ENCODE measurements at places on chromosomes 1 and 21. TPM values are rescaled to one million over a fixed set of nuclear protein-coding genes. Genes with fewer than 3 reads are reported as not detected.
A peak's percentile ranks its signal among the peaks of the same experiment; 100 is the strongest.

DNA sequence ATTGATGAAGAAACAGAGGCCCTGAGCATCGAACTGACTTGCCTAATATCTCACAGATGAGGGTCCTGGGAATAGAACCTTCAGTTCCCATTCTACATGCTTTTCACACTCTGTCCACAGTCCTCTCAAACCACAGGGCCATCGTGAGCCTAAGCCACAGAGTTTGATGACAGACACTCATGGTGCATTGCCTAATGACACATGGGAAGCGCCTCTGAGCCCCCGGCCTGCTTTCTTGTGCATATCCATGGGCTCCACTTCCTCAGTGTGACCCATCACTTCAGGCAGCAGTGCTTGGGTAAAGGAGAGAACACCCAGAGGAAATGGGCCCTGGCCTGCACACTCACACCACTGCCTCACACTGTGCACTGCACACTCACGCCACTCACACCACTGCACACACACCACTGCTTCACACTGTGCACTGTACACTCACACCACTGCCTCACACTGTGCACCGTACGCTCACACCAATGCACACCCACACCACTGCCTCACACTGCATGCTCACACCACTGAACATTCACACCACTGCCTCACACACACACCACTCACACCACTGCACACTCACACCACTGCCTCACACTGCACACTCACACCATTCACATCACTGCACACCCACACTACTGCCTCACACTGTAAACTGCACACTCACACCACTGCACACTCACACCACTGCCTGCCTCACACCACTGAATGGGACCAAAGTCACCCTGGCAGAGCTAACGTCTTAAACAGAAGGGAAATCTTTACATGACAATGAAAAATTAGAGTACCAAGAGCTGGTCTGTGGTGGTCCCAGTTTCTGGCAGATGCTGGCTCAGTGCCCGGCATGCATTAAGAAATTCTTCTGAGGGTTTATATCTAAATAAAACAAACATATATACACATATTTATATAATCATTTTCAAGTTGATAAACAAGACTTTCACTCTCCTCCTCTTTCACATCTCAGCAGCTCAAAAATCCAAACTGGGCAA, 53.0 kb downstream of the KANK4 start:
- DNase-seq: no peak

DNA sequence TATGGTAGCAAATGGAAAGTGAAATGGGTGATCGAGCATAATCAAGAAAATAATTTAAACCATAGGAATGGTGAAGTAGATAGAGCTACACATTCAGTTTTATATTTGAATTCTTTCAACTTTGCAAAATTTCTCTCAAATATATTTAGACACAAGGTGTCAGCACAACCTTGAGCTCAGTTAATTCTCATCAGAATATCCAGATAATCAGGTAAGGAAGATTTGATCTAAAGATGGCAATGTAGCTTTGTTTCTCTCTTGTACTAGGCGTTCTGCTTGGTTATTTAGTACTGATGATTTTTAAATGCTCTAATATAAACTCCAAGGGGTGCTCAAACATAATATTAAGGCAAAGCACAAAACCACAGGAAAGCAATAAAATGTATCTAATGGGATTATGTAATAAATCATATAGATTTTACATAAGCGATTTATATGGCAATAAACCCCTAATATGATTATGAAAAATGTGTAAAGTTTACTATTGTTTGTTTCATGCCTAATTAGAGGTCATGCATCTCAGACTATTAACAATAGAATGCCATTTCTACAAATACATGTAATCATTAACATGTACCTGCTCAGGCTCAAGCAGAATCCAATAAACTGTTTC, 32.4 kb upstream of the SERTAD4 start:
- DNase-seq: no peak

GRCh38 chr1:6464514-6464836, 1.5 kb downstream of the TNFRSF25 start:
- DNase-seq: peak; percentile 43

GRCh38 chr1:151612501-151613281, 841 bp downstream of the SNX27 start:
- peak; percentile 52 for DNase-seq

- no peak for DNase-seq
These were observed 36.7 kb upstream of the KIRREL1 start for GRCh38 chr1:157956732-157957131.

DNA sequence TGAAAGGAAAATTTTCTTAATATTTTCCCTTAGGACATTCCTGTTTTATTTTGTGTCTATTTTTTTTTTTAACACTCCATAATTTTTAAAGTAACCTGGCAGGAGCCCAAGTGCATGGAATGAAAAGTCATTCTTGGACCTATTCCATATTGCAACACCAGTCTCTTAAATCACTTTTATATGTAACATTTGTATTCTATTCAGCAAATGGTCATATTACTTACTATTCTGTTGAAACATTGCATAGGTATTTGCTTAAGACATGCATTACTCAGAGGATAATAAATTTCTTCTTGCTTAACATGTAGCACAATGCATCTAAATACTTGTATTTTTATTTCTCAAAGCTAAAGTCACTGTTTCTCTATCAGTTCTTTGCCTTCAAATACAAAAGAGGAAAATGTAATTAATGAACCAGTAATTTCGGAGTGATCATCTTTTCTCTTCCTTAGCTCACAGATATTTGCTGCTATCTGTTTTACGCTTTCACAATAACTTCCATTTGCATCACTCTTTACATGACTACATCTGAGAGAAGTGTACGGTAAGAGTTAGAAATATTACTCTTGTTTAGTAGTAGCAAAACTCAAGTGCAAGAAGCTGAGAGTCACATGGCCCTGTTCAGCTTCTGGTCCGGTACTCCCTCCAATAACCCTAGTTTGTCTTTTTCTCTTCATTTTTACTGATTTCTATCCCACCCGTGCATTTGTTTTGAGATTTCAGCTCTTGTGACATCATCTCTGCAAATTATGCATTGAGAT, 394.8 kb downstream of the USP25 start:
- no peak for DNase-seq

DNA sequence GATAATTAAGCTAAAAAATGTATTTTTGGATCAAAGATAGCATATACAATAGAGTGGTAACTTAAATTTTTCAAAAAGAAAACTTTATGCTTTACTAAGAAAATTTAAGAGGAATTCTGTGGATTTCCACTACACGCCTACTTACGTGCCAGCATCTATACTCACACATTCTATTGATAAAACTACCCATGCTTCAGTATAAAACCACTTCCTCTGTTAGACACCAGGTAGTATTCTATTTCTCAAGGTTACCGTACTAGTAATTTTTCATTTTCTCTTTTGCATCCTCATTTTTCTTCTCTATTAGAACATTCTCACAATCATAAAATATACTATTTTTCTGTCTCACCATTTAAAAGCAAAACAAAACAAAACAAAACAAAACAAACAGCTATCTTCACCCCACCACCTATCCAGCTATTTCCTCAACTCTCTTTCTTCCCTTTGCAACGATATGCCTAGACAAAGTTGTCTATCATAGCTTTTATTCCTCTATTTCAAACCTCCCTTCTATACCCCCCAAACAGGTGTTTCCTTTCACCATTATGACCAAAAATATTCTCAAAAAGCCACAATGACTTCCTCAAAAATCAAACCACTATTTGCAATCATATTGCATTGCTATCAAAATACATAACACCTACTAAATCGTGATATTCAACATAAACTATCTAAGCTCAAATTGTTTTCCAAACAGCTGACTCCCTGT, 1652.0 kb downstream of the MRPL39 start:
- no peak for DNase-seq

DNA sequence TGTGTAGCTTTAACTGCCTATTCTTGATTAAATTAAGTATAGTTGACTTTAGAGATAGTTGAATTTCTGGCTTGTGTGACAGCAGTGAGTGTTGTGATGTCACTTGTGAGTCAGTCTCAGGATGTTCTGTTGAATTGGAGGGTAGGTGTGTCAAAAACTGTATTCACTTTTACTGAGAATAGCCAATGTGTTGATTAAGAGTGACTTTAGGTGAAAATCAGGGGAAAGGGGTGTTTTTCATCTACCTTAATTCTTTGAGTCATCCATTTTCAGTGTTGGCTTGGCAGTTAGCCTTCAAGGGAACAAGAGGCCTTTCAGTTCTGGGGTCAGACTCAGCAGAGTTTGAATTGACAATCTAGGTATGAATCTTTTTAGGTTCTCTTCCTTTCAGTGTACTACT, 75.9 kb downstream of the CDC14A start:
- no peak for DNase-seq

- DNase-seq: no peak
These were observed 468.9 kb downstream of the DPYD start for GRCh38 chr1:97451944-97452343.

DNA sequence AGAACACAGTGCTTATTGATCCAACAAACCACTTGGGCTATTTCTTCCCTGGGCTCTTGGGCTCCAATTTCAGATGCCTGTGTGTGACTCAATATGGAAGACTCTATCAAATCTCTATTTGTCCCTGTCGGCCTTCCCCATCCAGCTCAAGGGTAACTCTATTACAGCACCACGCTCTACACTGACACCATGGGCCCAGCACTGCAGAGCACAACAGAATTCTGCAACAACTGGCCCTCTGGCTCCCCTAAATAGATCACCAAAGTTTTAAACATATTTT, 51.7 kb downstream of the CAPZB start:
- no peak for DNase-seq

DNA sequence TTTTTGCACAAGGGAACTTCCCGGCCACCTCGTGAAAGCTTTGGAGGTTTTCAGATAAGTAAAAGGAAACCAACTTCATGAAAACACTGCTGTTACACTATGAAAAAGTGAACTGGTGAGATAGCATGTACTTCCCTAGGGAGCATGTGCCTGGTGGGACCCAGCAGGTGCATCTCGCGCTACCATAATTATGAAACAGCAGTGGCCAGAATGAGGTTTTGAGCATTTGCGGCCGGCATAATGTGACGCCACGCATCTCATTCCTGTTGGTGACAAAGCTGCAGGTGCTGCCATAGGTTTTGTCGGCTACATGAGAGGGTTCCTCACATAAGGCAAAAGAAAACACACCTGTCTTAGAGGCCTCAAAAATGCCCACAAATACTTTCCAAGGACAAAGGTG, 1.7 kb downstream of the KRTAP10-3 start:
- DNase-seq: no peak

- DNase-seq: peak; percentile 34
These were observed 76.0 kb downstream of the STUM start for GRCh38 chr1:226624526-226624925.

DNA sequence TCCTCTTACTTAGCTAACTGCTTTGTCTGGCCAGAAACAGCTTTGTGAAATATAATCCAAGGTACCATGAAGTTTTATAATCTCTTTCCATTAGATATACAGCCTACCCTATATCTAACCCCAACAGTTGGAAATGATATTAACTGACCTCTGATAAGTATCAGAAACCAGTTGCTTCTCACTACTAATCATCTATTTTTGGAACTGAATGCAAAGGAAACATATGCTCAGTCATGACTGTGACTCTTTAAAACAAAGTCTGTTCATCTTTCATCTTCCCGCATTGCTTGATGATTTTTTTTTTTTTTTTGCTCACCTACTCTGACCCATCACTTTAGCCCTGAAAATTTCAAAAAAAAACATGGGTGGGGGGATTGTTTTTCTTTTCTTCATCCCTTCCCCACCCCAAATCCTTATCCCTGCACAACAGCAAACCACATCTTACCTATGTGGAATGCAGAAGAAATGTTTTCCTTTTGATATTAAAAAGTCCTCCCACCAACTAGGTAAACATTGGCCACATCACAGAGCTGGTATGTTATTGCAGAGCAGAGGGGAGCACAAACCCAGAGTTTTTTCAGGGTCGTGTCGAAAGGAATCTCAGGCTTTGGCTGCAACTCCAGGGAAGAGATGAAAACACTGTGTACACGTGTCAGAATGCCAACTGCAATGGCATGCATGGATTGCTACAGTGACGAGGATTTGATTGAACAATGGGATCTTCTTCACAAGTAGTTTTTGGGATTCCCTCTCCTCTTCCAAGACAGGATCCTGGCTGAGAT, 137.3 kb downstream of the SLC30A10 start:
- DNase-seq: peak; percentile 81

DNA sequence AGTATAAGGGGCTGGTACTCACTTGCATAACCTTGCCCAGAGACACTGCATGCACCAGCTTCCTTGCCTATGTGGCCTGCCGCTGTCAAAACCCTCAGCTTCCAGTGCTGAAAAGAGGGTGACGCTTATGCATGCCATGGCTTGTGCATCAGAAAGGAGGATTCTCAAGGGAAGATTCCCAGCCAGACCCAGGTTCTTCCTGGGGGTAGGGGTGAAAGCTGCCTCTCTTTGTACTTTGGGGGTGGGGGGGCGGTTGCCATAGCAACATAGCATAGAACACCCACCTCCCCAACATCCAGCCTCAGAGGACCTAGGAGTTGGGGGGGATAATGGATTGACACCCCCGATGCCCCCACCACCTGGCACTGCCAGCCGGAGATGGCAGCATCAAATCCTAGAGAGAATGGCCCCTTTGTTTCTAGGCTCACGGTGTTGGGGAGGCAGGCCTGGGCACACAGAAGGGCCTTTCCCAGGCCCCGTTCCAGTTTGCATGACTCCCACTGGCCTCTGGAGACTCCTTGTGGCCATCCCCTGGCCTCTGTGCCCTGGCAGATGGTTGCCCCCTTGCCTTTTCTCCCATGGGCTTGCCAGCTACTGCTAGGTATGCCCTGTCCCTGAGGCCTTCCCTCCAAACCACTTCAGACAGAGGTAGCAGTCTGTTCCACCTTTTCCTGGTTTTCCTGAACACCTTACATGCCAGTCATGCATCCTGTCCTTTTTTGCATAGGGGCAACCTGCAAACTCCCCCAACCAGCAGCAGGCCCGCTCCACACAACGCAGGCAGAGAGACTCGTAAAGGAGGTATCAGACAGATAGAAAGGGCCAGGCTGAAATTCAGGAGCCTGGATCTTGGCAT, 44.6 kb downstream of the RHBG start:
- no peak for DNase-seq

- no peak for DNase-seq
These were observed 23.2 kb downstream of the ADORA1 start for GRCh38 chr1:203150511-203151297.

GRCh38 chr1:192783791-192784190, 25.0 kb upstream of the RGS2 start:
- no peak for DNase-seq

DNA sequence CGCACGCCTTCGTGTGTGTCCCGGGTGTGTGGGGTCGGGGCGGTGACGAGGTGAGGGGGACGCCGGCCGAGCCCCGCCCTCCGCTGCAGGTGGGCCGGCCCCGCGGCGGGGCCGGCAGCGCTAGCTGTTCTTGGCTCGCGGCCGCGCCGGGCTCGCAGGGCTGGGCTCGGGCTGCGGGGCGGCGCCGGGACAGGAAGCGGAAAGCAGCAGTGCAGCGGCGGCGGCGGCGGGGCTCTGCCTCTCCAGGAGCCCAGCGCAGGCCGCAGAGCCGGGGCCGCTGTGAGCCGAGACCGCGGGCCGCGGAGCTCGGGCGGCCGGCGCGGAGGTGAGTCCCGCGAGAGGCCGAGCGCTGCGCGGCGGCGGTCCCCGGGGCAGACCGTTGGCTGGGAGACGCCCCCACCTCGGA, at the start of gene VANGL1:
VANGL1 (plus strand) TSS at position 209 of the 406 bp plus-strand sequence. CDS start 9,444 bp downstream, outside the sequence.
- peak; percentile 91 for DNase-seq

The MCOLN3 gene
- total RNA-seq: 2.1 TPM

The C4BPB gene
- total RNA-seq: 0.29 TPM

The LCK gene
- total RNA-seq: not detected

The RSBN1 gene
- total RNA-seq: 8.9 TPM

The KRTAP11-1 gene
- not detected for total RNA-seq

The NR5A2 gene
- total RNA-seq: 0.23 TPM

All from Daoy (cell line).